ENCODE measurements at places on chromosomes 3 and 15. TPM values are rescaled to one million over a fixed set of nuclear protein-coding genes. Genes with fewer than 3 reads are reported as not detected.

The TNFAIP8L3 gene
- 151 TPM for total RNA-seq

The ARNT2 gene
- total RNA-seq, result 10.1 TPM

The ROPN1B gene
- total RNA-seq, result not detected

The TM6SF1 gene
- total RNA-seq, result 8.1 TPM

The CCR8 gene
- not detected for total RNA-seq

The CHRNA5 gene
- 3.1 TPM for total RNA-seq

The NECTIN3 gene
- 21.0 TPM for total RNA-seq

The LXN gene
- total RNA-seq, result 42.2 TPM

The IQCF6 gene
- not detected for total RNA-seq

The AMT gene
- 6.1 TPM for total RNA-seq

The KBTBD12 gene
- 2.1 TPM for total RNA-seq

The IL17RD gene
- 22.9 TPM for total RNA-seq

The CCNDBP1 gene
- total RNA-seq, result 52.6 TPM

GRCh38 chr3:5580826-5581225, 393.3 kb downstream of the EDEM1 start:
- no peak for DNase-seq

- no peak for DNase-seq
Measured at GRCh38 chr15:81227716-81228115, 31.0 kb downstream of the IL16 start.

DNA sequence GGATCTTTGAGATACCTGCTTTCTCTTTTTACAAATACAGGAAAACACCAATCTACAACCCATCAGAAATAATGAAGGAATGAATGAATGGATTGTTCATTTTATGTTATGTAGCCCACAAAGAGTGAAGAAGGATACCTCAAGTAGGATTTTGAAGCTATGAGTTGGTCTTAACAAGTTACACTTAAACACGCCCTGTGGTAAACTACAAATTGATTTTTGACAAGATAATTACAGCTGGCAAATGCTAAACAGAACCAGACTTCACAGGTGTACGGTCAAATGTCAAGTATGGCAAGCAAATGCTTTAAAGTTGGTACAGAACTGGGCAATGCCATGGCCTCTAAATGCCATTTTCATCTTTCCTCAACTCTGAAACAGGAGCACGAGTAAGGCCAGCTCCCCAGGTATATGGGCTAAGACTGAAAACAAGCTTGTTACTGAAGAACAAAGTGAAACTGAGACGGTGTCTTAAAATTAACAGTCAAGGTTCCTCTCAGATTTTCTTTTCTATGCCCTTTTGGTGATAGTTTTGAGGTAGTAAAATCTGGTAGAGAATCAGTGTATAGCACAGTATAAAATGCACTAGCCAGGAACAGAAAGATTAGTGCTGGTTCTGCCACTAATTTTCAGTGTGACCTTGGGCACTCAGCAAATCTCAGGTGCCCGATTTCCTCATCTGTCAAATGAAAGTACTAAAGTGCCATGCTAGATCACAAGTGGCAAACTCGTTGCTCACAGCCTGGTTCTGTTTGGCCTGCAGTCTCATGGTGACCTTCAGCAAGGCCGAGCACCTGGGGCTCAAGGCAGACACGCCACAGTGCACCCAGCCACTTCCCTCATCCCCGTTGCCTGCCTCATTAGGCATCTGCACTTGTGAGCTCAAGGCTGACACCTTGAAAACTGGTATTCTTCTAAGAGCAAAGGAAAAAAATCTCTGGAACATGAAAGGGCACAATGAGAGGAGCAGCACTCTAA, 9.5 kb downstream of the RUVBL1 start:
- no peak for DNase-seq

GRCh38 chr3:197746209-197746608, 3.5 kb upstream of the FYTTD1 start:
- DNase-seq, result no peak

GRCh38 chr3:190532731-190533203, 18.9 kb downstream of the IL1RAP start:
- DNase-seq, result no peak

DNA sequence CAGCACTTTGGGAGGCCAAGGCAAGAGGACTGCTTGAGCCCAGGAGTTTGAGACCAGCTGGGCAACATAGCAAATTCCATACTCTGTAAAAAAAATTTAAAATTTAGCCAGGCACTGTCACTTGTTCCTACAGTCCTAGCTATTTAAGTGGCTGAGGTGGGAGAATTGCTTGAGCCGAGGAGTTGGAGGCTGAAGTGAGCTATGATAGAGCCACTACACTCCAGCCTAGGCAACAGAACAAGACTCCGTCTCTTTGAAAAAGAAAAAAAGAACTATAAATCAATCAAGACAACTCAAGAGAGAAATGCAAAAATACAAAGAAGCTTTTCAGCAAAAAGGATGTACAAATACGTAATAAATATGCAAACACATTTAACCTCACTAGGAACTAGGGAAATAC, 78.8 kb downstream of the TJP1 start:
- no peak for DNase-seq

DNA sequence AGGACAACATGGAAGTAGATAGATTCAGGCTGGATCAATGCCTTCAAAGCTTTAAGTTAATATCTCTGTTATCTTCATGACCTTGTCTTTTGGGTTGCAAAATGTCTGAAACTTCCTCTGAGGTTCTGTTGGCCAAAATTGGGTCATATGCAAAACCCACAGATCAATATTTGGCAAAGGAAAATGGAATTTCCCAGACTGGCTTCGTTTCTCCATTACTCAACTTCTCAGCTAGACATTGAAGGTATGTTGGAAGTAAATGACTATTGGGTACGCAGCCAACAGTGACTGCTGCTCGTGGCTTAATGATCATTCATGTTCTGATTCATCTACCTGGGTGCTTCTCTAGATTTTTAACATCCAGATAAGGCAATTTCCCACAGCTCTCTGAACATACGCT, 675.4 kb upstream of the SGO1 start:
- DNase-seq, result no peak

DNA sequence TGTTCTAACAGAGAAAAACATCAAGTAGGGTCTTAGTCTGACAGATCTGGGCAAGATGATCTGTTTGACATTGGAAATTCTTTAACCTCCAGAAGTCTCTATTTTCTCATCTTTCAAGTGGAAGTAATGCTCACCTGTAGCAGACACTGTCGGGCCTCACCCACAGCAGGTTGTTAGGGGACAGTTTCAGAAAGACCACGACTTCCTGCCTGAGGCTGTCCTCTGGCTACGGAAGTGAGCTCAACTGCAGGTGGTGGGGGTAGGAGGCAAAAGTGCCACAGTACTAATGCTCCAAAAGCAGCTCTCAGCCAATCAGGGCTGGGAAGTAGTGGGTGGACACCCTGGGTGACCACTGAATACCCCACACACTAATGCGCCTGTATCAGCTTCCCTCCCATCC, 111.4 kb upstream of the TOPAZ1 start:
- DNase-seq, result no peak

DNA sequence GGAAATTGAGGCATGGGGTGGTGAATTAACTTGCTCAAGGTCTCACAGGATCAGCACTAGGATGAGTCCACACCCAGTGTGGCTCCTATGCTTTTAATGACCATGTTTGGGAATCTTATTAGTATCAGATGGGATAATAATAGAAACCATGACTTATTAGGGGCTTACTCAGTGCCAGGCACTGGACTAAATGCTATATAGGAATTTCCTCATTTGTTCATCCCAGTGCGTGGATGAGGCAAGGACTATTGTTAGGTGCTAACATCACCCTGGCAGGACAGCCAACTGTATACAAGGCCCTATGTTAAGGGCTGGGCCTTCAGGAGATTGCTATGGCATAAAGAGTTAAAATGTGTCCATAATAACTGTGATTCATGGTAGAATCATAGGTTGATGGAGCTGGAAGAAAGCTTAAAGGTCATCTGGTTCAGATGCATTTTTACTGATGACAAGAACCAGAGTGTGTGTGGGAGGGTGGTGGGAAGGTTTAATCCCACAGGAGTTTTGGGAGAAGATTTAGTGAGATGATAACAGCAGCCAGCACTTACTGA, 4.7 kb upstream of the FEM1B start:
- no peak for DNase-seq

DNA sequence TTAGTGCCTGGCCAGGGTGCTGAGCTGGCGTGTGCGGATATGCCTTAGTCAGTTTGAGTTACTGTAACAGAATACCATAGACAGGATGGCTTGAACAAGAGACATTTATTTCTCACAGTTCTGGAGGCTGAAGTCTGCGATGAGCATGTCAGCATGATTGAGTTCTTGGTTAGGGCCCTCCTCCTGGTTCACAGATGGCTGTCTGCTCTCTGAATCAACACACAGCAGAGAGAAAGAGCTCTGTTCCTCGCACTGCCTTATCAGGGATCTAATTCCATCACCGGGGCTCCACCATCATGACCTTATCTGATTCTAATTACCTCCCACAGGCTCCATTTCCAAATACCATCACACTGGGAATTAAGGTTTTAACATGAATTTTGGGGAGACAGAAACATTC, 386.6 kb upstream of the DPH6 start:
- no peak for DNase-seq

DNA sequence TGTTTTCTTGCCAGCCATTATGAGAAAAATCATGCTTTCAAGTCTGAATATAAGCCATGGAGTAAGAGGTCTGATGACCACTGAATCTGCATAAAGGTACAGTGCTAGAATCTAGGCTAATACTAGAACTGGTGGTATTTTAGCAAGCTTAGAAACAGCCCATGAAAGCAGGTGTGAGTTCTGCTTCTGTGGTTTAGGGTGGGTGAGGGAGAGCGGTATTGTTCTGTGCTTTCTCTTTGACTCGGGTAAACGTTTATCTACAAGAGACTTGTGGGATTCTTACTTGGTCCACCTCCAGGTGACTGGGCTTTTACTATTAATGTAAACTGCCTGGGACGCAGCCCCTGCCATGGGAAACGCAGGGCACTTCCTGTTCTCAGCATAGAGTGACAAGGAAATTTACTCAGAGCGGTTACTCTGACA, 55.2 kb downstream of the PGPEP1L start:
- no peak for DNase-seq

DNA sequence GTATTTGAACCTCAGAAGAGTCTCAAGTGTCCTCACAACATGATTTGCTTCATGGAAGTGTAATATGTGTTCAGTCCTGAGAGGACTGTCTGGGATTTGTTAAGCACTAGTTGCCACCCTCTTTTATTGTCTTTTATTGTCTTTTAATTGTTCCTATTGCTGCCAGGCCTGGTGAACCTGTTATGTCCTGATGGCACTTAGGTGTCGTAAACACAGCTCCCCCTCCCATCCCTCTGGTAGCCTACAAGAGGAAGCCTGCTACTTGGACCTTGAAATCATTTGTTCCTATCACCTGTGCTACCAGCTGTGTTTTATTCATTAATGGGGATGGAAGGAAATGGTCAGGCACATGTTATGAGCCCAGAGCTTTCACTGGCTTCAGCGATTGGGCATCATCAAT, 19.3 kb downstream of the CCNB2 start:
- no peak for DNase-seq

- no peak for DNase-seq
Measured at GRCh38 chr3:184508938-184509337, 52.6 kb upstream of the EPHB3 start.

DNA sequence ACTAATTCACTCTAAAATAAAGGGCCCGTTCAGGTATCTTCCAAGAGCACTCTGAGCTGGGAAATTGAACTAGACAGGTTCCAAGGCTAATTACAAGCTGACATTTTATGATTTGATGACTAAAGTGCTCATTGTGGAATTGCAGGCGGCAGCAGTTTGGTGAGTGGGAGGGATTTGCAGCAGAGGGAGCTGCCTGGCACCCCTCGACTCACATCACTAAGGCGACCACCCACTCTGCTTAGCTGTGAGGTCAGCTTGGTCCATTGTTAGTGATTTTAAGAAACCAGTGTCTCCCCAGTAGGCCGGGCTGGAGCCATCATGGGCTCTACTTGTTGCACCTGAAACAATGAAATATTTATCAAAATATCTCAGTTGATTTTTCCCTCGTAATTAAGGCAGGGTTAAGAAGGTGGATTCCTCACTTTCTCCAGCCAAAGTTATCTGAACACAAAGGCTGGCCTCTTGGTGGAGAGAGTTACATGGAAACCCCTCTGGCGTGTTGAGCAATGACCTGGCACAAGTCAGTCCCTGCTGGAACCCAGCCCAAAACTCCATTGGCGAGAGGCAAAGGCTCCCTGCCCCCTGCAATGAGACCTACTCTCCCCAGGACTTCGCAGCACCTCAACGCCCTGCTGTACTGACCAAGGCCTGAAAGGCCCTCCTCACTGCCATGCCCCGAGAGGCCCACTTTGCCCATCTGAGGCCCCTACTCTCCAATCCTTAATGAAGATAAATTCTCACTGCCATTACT, 65.0 kb upstream of the ATP2B2 start:
- DNase-seq, result peak; percentile 67

GRCh38 chr3:27271890-27272289, 97.3 kb downstream of the NEK10 start:
- no peak for DNase-seq

DNA sequence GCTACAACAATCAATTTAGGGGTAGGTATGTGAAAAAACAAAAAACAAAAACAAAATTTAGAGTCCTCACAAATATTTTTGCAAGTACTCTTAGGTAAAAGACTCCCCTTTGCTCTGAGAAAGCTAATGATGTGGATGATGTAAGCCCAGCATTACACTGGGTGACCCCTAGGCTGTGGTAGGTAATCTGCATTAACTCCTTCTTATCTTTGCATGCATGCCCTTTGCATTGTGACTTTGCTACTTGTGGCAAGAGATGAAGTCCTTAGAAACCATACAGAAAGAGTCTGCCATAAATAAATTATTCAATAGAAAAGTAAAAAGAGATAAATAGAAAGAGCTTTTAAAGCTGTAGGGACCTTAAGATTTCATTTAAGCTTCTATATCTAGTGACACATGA, 159.7 kb upstream of the MBNL1 start:
- no peak for DNase-seq

- DNase-seq, result no peak
Measured at GRCh38 chr3:127013758-127014535, 31.0 kb downstream of the PLXNA1 start.

DNA sequence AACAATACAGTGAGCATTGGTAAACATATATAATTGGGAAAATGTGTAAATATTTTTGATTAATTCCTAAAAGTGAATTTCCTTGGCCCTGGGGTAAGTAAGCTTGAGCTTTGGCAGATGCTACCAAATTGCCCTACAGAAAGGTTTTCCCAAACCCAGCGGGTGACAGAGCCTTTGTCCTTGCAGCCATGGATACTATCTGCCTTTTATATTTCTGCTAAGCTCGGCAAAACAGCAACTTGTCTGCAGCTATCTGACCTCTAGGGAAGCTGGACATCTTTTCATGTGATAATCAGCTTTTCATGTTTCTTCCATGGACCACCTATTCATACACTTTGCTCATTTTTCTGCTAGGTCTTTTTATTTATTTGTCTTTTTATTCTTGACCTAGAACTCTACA, 64.7 kb upstream of the SEC22A start:
- no peak for DNase-seq

GRCh38 chr3:161265916-161266571, 44.9 kb downstream of the NMD3 start:
- no peak for DNase-seq

GRCh38 chr3:191051037-191051436, 148.0 kb upstream of the OSTN start:
- no peak for DNase-seq
